NCI-H2227 treated with DMSO at 0.1 percent for 48 hours (cell line): ENCODE measurements at places on chromosomes 7 and 10.

DNA sequence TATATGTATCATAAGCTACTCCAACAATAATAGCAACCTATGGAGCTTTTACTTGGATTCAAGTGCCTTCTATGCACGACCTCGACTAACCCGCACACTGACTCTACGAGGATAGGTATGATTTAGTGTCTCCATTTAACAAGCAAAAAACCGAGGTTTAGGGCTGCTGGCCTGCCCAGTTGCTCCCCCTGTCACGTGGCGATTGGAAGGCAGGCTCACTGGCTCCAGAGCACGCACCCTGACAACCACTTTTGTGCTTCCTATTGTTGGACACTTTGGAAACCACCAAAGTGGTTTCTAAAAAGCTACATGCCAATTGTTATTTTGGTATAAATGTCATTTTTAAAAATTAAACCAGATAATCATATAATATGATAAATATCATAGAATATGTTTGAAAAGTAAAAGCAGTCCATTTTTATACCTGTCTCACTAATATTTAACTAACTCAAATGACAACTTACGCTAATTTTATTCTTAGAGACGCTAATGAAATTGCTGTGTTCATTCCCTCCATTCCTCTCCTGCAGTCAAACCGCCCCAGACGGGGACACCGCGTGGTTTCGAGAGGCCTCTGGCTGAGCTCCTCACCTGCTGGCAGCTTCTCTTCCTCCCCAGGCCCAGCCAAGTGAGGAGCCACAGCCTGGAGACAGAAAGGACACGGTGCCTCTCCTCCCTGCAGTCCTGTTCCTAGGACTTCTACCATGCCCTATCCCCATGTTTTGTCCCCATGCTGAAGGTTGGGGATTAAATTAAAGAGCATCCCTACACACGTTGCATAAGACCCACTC, 22.2 kb upstream of the RHEB start:
- DNase-seq: no peak

GRCh38 chr7:30389791-30390190, 88.8 kb downstream of the NOD1 start:
- DNase-seq: no peak

GRCh38 chr10:60570272-60570865, 180.7 kb upstream of the ANK3 start:
- no peak for DNase-seq

DNA sequence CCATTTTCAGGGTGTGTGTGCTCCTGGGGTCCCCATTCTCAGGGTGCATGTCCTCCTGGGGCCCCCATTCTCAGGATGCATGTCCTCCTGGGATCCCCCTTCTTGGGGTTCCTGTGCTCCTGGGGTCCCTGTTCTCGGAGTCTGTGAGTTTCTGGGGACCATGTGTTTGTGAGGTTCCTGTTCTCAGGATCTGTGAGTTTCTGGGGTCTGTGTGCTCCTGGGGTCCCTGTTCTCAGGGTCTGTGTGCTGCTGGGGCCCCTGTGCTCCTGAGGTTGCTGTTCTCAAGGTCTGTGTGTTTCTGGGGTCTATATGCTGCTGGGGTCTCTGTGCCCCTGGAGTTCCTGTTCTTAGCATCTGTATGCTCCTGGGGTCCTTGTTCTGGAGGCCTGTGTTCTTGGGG, 425.5 kb downstream of the GLRX3 start:
- no peak for DNase-seq

- no peak for DNase-seq
These were observed 3.7 kb upstream of the ABHD11 start for GRCh38 chr7:73742338-73742752.

GRCh38 chr10:62732841-62733653, 71.5 kb upstream of the ADO start:
- no peak for DNase-seq

GRCh38 chr10:50805981-50806622, 66.4 kb downstream of the ASAH2B start:
- DNase-seq: no peak

DNA sequence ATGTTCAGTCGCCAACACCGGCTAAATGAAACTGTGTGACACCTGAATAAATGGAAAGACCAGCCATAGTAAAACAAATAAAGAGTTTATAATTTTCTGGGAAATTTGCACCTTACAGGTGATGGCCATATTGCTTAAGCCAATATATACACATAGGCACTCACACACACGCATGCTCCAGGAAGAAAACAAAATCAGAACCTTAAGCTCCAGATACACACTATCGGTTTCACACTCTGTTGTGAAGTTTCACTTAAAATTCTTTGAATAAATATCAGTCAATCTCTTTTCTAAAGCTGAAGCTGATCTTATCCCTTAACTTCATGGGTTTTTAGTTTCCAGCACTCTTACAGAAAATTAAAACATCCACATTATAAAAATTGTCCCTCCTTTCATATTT, 226.7 kb upstream of the MDFIC start:
- no peak for DNase-seq

- DNase-seq: no peak
These were observed 560.3 kb downstream of the ATRNL1 start for GRCh38 chr10:115653473-115653872.

GRCh38 chr7:99109108-99110051, 34.5 kb downstream of the SMURF1 start:
- DNase-seq: no peak

GRCh38 chr10:22620140-22620857, 94.1 kb downstream of the PIP4K2A start:
- no peak for DNase-seq

DNA sequence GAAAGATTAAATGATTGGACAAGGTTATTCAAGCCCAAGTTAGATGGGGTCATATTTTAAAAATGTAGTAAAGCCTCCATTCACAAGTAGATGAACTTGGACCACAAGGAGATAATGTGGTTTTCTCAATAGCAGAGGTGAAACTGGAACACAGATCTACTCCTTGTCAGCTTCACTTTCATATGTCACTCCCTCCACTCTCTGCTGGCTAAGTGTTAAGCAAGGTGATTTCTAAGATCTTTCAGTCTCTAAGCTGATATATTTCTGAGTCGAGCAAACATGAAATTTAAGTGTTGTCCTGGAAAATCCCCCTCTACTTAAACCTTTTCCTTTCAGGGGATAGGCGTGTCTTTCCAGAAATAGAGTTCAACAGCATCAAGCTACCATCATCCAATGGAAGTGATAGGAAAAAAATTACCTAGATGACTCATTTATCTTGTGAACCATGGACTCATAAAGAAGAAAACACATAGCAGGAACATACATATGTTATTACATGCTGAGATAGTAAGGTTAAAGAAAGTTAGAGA, 275.0 kb downstream of the PTEN start:
- DNase-seq: no peak

DNA sequence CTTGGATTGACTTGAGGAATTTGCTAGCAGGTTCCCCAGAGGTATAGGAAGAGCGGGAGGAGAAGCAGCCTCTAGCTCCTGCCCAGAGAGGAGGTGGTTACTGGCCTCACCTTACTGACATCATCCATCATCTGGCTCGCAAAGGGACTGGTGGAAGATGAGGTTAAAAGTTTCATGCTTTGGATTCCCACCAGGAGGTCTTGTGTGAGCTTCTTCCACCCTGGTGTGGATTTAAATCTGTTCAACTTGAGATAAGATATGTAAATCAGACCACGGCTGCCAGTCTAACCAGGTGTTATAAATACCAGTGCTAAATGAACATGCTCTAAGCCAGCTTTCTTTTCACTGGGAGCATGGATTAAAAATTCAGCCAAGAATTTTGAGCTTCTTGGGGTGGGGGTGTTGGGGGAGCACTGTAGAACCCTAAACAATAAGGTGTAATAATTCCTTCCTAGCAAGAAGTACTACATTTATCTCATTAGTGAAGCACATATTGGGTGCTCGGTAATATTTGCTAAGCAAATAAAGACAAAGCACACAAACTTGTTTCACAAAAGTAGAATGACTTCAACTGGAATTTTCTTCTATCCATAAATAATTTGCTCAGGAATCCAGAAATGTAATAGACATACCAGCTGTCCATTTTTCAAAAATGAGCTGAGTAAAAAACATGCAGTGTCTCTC, 7.8 kb downstream of the PROSER2 start:
- no peak for DNase-seq

- peak; percentile 84 for DNase-seq
These were observed 38.3 kb downstream of the AKR1B1 start for GRCh38 chr7:134420424-134421125.

GRCh38 chr10:78359640-78360091, 326.0 kb downstream of the RPS24 start:
- DNase-seq: peak; percentile 61

- DNase-seq: no peak
These were observed 239.7 kb upstream of the MKLN1 start for GRCh38 chr7:131087756-131088658.

DNA sequence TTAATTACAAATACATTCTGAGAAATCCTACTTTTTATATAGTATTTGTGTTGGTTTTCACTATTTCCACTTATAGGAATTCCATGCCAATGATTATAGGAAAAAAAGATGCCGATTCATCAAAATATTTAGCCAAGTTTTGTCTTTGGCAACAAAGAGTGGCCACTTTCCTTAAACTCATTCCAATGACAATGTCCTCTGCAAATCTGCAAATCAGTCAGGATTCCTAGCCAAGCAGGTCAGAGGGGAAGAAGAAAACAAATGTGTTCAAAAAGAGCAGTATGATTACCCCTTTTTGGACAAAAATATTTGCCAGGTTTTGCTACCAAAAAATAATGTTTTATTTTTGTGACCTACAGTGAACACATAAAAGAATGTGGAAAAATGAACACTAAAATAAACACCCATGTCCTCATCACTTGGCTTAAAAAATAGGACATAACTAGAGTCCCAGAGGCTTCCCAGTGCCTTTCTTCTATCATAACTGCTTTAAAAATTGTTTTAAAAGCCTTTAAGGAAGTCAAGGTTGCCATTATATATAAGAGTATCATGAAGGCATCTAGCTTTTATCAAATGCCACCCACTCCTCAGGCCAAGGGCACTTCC, 125.9 kb downstream of the ADAM12 start:
- DNase-seq: no peak

- DNase-seq: no peak
These were observed 88.5 kb downstream of the CCNY start for GRCh38 chr10:35424680-35425285.
